ENCODE measurements at places on chromosomes 7 and 10. TPM values are rescaled to one million over a fixed set of nuclear protein-coding genes. Genes with fewer than 3 reads are reported as not detected.

GTF2IRD1 gene
- total RNA-seq = 20.4 TPM

TSPAN12 gene
- total RNA-seq = 9.8 TPM

DPP6 gene
- total RNA-seq = 0.48 TPM

VSTM2A gene
- 0.20 TPM for total RNA-seq

PRSS37 gene
- total RNA-seq = not detected

CTNNA3 gene
- total RNA-seq = 0.75 TPM

RNF148 gene
- total RNA-seq = 0.50 TPM

PNLIPRP2 gene
- not detected for total RNA-seq

CNNM1 gene
- 2.0 TPM for total RNA-seq

ALOX5 gene
- total RNA-seq = 1.8 TPM

PPP1R9A gene
- total RNA-seq = 5.1 TPM

DRGX gene
- total RNA-seq = not detected

TUBB8 gene
- not detected for total RNA-seq

ENKUR gene
- 0.22 TPM for total RNA-seq

PILRB gene
- total RNA-seq = 19.9 TPM

FGFBP3 gene
- 3.3 TPM for total RNA-seq

GIMAP7 gene
- not detected for total RNA-seq

SPDYE6 gene
- total RNA-seq = not detected

PNLIPRP1 gene
- total RNA-seq = not detected

KEL gene
- total RNA-seq = 0.96 TPM

METTL2B gene
- total RNA-seq = 34.5 TPM

ZNF365 gene
- 11.0 TPM for total RNA-seq

GRCh38 chr10:131617113-131617858, 283.5 kb upstream of the PPP2R2D start:
- no peak for DNase-seq

DNA sequence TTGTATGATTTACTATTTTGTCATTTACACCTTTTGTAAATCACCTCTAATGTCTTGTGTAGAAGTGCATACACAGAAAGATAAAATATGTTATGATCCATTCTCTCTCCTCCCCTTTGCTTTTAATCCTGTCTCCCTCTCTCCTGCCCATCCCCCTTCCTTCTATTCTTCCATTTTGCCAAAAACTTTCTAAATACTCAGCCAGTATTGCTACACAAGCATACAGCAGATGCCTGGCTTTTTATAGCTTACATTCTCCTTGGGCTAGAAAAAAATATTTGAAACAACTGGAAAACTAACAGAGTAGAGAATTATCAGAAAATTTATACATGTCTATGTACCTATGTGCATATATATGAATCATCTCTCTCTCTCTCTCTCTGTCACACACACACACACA, 308.7 kb upstream of the BMPER start:
- DNase-seq = no peak

GRCh38 chr10:112637901-112638300, 190.9 kb downstream of the VTI1A start:
- DNase-seq = no peak

- DNase-seq = no peak
Measured at GRCh38 chr7:585229-585711, 65.6 kb upstream of the PDGFA start.

DNA sequence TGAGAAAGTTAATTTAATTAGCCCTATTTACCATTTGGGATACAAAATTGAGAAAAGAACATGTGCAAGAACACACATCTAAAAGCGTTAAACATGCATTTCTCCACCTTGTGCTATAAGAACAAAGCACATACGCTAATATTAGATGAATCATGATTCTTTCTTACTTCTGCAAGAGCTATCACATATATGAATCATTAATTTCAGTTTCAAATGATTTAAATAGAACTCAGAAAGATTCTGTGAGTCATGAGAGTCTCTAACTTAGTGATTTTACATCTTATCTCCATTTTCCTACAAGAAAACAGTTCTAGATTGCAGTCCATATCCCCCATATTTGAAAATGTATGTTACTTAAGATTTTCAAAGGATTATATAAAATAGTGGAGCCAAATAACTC, 173.9 kb downstream of the RNLS start:
- DNase-seq = peak; percentile 34

DNA sequence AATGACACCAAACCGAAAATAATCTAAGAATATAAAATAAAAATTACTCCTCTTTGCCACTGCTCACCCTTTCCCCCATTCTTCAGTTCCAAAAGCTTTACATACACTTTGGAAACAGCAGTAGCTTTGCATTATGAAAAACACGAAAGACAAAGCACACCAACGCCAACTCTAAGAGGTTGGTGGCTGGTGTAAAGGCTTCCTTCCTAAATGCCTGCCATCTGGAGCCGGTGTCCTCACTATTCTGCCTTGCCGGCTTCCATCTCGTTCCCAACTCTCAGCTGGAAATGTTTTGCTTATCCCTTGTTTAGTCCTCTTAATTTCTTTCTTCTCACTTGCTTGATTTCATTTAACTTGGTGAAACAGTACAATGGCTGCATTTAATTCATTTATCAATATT, 281.1 kb upstream of the LRRN3 start:
- DNase-seq = no peak

GRCh38 chr10:635088-635861, 54.2 kb downstream of the DIP2C start:
- DNase-seq = no peak

- no peak for DNase-seq
Measured at GRCh38 chr7:45699015-45699309, 124.8 kb downstream of the ADCY1 start.

GRCh38 chr7:116280803-116281202, 70.5 kb downstream of the TES start:
- DNase-seq = no peak

- DNase-seq = no peak
Measured at GRCh38 chr7:55056577-55057480, 38.0 kb downstream of the EGFR start.

- no peak for DNase-seq
Measured at GRCh38 chr7:158997471-158997870, 141.1 kb downstream of the DYNC2I1 start.

GRCh38 chr10:123151737-123152135, 2.5 kb upstream of the BUB3 start:
- DNase-seq = no peak

DNA sequence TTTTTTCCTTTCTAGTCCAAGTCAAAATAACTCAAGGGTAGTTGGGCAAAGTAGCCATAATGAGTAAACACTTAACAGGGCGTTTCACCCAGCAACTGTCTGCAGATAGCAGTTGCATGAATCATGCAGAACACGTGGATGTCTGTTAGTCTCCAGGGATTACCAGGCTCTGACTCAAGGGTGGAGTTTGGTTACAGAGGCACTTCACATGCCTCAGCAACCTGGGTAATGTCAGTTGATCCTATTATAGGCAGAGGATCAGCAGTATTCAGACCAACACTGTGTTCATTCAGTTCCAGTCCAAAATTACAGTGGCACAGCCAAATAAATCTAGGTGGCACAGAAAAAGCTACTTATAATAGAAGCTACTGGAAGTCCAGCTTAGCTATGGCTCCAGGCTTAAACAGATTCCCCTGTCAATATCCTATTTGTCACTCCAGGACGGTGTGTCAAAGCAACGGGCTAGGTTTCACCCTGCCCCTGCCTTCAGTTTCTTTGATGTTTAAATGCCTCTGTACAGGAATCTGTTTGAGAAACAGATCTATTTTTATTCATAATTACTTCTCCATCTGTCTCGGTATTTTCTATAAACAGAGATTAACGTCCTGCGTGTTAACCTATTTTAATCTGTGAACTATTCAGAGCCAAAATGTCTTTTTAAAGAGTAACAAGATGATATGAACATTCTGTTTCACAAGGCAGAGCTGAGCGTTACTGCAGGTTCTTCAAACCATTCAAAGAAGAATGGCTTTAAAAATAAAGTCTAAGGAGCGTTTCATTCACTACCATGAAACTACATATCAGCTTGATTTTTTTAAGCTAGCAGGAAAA, 162.6 kb upstream of the AKR1E2 start:
- DNase-seq = peak; percentile 100

- no peak for DNase-seq
Measured at GRCh38 chr10:78260141-78260540, 226.5 kb downstream of the RPS24 start.

- DNase-seq = no peak
Measured at GRCh38 chr7:144817001-144817400, 18.9 kb downstream of the TPK1 start.
